ENCODE measurements at places on chromosomes 6 and 20. TPM values are rescaled to one million over a fixed set of nuclear protein-coding genes. Genes with fewer than 3 reads are reported as not detected.

Gene PGC
- total RNA-seq: not detected

Gene RIPOR2
- 361 TPM for total RNA-seq

Gene MLIP
- total RNA-seq: not detected

Gene KCNK16
- total RNA-seq: not detected

Gene SPTLC3
- 0.05 TPM for total RNA-seq

Gene KIF25
- total RNA-seq: not detected
